ENCODE measurements at places on chromosomes 1 and 21.
A peak's percentile ranks its signal among the peaks of the same experiment; 100 is the strongest.

- DNase-seq: no peak
Measured at GRCh38 chr1:15106608-15107007, 46.9 kb upstream of the TMEM51 start.

GRCh38 chr1:59598120-59598440 is 216.7 kb upstream of the HOOK1 start:
- DNase-seq: no peak

DNA sequence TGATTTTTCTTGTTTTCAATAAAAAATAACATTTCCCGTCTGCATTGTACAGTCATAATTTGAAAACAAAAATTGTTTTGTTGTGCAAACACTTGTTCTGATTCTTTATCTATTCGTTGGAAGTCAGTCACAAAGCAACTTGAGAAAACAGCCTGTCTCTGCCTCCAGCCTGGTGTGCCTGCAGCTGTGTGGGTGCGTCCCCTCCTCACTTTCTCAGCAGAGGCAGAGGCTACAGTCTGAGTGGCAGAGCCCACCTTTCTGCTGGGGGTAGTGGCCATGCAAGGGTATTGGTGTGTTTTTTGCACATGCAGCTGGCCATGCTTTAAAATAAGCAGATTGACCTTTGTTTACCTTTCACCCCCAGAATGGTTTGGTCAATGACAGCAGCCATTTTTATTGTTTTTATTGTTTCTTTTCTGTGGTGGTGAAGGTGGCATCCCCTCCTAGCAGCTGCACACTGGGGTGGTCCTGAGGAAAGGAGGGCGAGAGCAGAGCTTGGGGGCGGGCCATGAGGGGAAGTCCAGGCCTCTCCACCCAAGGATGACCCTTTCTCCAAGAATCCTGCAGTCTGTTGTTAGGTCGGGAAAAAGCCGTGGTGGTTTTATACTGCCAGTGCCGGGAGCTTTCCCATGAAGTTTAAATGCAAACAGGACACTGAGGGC is 159.6 kb downstream of the PCBP3 start:
- no peak for DNase-seq

DNA sequence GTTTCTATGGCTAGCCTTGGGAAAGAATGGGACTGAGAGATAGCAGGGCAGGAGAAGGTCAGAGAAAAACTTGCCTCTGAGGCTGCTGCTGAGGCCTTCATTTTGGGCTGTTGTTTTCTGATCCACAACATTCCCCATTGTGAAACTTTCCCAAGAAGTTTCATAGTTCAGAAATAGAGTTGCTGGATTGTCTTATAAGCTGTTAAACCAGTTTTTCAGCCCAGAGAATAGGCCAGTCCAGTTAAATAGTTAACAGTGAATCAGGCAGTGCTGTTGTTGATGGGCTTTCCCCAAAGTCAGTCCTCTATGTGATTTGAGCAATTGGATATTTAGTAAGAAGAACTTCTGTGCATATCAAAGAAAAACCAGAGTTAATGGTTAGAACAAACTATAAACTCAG is 77.0 kb downstream of the C21orf91 start:
- no peak for DNase-seq

- no peak for DNase-seq
Measured at GRCh38 chr1:1954831-1955441, 35.9 kb upstream of the TMEM52 start.

DNA sequence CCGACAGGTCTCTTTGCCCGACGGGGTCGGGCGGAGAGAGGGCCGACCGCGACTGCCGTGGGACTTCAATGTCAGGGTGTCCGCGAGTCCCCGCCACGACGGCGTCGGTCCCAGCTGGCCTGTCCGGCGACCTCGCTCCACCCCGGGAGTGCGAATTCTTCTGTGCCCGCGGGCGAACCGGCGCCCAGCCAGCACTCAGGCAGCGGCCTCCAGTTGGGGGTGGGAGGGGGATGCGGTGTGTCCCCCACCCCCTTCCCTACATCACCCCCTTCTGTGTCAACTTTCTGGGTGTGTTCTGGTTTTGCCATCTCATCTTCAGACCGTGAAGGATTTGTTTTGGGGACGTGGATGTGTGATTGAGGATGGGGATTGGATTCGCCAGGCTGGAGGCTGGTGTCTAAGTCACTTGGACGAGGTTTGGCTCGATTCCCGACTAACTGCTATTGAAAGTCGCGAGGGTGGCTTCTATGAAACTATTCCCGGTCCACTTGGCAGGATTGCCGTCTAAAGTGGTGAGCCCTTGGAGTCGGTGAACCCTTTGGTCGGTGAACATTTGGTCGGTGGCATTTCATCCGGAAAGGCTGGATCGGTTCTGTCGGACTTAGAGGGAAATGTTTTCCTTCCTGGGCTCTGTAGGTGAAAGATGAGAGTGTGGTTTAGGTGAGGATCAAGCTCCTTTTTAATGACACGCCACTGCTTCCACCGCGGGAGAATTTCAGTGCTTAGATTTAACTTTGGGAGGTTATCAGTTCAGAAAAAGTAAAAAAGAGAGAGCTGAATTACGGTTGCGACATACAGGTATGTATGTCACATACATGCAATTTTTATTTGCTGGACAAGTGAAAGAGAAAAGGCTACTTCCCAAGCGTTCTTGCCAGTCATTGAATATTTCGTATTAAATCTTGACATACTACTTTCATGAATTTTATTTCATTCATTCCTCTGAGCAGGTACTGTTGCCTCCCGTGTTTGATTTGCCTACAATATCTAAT is 771 bp downstream of the ABCD3 start:
- peak; percentile 73 for DNase-seq

DNA sequence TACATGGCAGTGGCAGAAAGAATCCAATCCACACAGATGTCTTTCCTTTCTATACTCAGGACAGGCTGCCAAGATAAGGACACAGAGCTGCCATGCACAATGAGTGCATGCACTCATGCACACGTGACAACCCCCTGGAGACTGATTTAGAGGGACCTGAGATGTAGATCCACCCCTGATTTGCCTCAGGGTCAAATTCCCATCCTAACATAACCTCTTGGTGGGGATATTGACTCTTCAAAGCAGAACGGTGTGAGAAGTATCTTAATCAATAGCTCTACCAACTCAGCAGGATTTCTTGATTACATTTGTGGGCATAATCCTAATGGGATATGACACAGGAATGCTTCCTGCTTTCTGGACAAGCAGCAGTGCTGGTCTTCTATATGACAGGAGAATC is 125.2 kb upstream of the DSCAM start:
- DNase-seq: no peak

- no peak for DNase-seq
Measured at GRCh38 chr1:63350320-63350719, 17.1 kb upstream of the ALG6 start.

Measured in NCI-H1105 treated with DMSO at 0.1 percent for 48 hours (cell line).